GM13976 (cell line): ENCODE measurements at places on chromosomes 3 and 15.

DNA sequence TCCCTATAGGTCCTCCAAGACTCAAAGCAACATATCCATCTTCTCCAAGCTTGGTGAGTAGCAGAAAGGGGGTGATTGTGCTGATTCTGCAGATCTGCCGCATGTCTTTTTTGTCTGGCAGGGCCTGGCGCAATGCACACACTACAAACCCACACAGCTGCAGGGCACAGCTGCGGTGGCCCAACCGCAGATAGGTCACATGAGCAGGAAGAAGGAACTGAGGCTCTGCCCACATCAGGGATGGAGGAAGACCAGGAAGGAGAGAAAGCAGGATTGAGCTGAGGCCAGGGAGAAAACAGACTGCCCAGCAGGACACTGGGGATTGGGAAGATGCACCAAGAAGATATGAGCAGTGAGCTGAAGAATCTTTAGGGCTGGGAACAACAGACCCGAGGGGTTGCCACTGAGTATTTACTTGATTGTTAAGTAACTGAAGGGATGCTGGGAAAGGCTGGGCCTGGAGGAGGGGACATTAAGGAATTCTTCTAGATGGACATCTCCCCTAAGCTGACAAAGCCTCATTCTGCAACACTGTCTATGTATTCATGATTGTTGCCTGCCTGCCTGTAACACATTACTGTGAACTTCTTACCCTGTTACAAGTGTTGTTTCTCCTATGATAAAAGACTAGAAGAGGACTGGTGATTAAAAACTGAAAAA lies 126.7 kb downstream of the MYLK start:
- no peak for DNase-seq

GRCh38 chr3:20007960-20008359 lies 4.1 kb downstream of the PP2D1 start:
- DNase-seq: no peak

GRCh38 chr3:16337856-16338540 lies 73.0 kb downstream of the OXNAD1 start:
- DNase-seq: peak; percentile 57

DNA sequence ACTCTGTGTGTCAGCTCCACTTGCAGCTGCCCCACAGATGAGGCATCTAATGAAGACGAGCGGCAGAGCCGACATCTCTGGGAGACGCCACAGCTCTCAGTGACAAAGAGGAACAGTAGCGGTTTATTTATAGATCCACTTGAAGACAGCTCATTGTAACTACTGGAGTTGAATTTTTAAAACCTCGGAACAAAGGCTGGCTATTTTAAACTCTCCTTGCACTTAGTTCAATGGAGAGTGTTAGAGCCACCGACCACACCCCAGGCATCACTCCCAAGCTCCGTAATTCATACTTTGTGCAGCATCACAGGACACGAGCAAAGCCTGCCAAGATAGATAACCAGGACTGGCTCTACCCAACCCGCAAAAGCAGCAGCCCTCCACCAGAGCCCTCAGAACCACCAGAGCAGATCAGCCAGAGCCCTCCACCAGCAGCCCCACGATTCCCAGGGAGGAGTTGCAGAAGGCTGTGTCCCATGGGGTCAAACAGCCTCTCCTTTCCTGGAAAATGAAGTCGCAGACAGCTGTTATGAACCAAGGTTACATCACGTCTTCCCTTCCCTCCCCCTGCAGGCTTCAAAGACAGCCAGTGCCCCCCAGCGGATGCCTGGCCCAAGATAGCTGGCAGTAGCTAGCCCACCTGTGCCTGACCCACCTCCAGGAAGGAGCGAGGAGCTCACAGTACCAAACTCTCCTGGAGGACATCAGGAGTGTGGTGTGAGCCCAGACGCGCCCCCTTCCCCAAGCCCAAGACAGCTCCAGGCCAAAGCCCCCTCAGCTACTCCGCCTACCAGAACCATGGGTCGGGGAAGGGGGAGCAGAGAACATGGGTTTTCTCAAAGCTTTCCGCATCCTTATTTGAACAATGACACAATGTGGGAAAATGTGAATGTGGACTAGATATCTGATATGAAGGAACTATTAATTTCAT lies 45.7 kb downstream of the POC1A start:
- no peak for DNase-seq

GRCh38 chr3:59126446-59126845 lies 76.6 kb upstream of the CFAP20DC start:
- DNase-seq: no peak

GRCh38 chr15:31828594-31828993 lies 201.7 kb upstream of the CHRNA7 start:
- DNase-seq: no peak

GRCh38 chr15:41832208-41832607 lies 4.3 kb downstream of the JMJD7 start:
- no peak for DNase-seq

DNA sequence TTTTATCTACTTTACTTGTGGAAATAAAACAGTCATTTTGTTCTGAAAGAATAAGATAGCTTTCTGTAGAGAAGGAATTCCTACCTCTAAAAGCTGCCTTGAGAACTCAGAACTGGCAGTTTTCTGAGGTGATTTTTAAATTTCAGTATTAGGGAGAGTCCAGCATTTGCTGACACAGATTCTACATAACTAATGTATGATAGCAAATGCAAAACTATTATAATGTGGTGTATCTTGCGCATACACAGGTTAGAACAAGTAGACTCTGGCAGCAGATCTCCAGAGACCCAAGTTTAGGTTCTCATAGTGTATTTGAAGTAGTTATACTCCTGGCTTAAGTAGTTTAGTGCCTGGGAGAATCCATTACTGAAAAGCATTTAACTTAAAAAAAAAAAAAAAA lies 30.8 kb downstream of the OIP5 start:
- DNase-seq: no peak

- DNase-seq: no peak
Measured at GRCh38 chr3:140438736-140439470, 239.0 kb upstream of the TRIM42 start.

DNA sequence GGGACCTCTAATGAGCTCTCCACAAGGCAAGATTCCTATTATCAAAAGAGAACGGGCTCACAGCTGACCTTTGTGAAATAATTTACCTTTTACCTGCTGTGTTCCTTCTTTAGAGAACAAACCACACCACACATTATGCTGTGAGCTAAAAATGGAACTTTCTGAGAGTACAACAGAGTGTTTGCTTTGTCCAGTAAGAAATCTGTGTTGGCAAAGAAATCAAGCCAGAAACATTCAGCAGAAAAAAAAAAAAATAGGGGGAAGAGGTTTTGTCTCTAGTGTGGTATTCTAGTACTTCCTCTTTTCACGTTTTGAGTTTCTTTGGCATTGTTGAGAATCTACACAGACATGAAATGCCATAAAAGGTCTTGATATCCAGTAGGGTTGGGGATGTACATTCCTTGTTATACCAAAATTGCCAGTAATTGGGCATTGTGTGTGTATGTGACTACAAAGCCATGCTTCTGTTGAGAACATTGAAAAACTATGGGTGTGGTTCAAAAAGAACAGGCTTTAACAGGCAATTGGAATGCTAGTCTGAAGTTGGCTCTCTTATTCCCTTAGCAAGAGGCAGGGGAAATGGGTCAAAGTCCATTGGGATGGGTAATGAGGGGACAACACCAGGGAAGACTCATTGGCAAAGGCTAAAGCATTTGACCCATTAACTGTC lies 273.5 kb downstream of the NEK10 start:
- DNase-seq: no peak

GRCh38 chr15:72113347-72114031 lies 4.5 kb downstream of the MYO9A start:
- DNase-seq: no peak

DNA sequence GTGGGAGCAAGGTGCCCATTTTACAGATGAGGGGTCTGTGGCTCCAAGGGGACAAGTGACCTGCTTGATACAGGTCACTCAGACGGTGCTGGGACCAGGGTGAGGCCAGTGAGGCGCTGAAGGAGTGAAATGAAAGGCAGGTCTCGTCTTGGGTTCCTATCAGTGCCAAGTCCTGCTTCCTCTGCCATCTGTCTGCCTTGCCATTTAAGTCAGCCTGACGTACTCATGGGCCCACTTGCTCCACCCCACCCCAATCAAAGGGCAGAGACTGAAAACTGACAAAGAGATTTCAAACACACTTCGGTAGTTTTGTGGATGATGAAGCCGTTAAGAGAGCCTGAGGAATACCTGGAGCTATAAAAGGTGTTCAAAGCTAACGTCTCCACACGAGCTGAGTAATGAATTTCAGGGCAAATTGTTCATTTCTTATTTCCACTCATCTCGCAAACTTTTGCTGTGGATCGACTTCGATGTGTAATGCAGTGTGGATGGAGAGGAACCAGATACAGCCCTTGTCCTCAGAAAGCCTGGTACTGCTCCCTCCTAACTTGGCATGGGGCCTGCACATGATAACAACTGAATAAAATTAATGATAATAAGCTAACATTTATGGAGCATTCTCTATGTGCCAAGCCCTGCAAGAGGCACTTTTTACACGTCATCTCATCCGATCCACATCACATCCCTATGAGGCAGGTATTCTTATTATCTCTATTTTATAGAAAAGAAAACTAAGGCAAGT lies 36.6 kb downstream of the ATP2B2 start:
- no peak for DNase-seq

GRCh38 chr3:107085261-107085660 lies 292.0 kb upstream of the CCDC54 start:
- no peak for DNase-seq

DNA sequence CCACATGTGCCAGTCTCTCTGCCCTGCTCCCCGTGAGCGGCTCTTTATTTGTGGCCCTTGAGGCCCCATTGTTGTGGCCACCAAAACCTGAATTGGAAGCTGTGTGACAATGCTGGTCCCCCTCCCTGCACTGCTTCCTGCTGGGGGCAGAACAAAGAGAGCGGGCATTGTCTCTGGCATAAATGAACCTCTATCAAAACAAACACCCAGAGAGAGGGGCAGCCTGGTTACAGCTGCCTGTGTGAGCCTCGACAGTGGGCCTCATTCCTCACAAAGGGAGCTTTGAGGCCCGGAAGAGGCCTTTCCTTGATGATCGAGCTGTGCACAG lies 152.9 kb downstream of the IGF1R start:
- no peak for DNase-seq

- DNase-seq: no peak
Measured at GRCh38 chr15:37885651-37886050, 48.8 kb upstream of the TMCO5A start.

- no peak for DNase-seq
Measured at GRCh38 chr15:86743283-86743903, 663.7 kb downstream of the AGBL1 start.

GRCh38 chr3:55481744-55482495 lies 5.2 kb downstream of the WNT5A start:
- peak; percentile 43 for DNase-seq

- DNase-seq: no peak
Measured at GRCh38 chr15:82641129-82641798, 5.9 kb downstream of the CPEB1 start.

GRCh38 chr15:26158176-26158575 lies 295.0 kb upstream of the ATP10A start:
- DNase-seq: no peak

DNA sequence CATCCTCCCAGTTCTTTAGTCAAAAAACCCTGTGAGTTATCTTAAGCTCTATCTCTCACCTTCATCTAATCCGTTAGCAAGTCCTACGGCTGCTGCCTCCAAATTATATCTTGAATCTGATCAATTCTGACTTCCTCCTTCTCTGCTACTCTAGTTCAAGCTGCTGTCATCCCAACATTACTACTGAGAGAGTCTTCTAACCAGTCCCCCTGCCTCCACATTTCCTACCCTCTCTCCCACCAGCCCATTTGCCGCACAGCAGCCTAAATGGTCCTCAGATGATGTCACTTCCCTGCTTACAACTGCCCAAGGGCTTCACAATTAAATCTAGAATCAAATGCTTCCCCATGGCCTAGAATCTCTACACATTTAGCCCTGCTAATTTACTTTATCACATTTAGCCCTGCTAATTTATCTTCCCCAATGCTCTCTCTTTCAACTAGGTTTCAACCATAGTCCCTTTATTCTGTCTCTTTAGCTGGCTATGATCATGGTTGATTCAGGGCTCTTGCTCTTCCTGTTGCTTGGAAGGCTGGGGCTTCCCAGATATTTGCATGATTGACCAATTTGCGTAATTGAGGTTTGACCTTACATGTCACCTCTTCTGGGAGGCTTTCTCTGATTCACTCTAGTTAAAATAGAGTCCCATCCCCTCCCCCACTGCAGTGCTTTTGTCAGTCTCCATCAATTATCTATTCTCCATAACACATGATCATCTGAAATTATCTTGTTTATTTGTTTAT lies 11.0 kb upstream of the ARL14 start:
- peak; percentile 52 for DNase-seq

GRCh38 chr15:88400084-88400483 lies 67.1 kb downstream of the MRPL46 start:
- no peak for DNase-seq

GRCh38 chr3:9214185-9214584 lies 35.3 kb downstream of the SRGAP3 start:
- no peak for DNase-seq

GRCh38 chr15:60656041-60656440 lies 177.1 kb upstream of the ICE2 start:
- no peak for DNase-seq

DNA sequence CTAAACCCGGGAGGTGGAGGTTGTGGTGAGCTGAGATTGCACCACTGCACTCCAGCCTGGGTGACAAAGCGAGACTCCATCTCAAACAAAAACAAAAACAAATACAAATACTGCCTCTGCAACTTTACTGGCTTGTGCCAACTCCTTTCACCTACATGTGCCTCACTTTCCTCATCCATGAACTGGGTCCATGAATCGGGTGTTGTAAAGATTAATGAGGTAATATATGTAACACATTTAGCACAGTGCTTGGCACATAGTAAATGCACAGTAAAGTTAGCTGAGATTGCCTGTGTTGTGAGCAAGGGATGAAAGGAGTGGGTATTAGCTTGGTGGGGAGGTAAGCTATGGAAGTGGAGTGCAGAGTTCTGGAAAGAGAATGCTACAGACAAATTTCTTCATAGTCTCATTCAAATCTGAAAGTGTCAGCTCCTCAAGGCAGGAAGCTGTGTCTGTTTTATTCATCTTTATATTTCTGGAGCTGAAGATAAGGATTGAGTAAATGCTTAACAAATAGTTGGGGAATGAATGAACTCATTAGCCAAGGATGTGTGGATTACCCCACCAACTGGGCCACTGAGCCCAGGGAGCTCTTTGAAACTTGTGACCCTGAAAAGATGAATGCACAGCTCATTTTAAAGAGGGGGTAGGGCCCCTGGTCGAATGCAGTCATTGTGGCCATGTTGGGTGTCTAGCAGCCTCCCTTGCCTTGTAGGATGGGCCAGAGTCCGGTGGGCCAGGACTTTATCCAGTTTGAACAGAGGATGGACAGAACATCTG lies 7.7 kb upstream of the CDCP1 start:
- DNase-seq: no peak

DNA sequence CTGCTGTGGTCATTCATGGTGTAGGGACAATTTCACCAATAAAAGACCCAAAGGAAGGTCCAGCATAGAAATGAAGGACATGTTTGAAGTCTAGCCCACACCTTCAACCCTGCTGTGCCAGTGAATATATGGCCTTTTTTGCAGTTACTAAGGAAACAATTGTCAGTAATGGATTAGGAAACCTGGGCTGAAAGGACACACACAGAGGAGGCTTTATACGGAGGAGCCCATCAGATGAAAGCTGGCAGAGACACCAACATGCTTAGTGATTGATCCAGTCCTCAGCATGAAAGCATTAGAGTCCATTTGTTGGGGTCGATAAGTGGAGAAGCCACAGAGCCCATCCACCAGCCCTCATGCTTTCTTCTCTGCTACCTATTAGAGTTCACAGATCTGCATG lies 584.3 kb downstream of the AGBL1 start:
- no peak for DNase-seq
